ENCODE measurements at places on chromosomes 4 and X.

GRCh38 chr4:29319663-29320340 lies 1400.4 kb upstream of the PCDH7 start:
- peak; percentile 11 for DNase-seq

DNA sequence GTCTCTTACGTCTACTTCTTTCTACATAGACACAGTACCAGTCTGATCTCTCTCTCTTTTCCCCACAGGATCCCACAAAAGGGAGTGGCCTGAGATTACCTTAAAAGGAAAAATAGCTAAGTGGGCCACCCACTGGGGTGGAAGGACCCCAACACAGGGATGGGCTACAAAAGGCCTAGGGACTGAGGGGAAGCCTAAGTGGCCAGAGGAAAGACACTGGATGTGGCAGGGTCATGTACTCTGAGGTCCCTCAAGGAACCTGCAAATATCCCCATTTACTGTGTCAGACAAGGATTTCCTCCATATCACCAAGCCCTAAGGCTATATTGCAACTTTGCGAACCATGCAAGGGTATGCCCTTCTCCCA lies 6.5 kb upstream of the PRDX4 start:
- no peak for DNase-seq

GRCh38 chrX:47093248-47093647 lies 15.0 kb downstream of the RGN start:
- peak; percentile 53 for DNase-seq

DNA sequence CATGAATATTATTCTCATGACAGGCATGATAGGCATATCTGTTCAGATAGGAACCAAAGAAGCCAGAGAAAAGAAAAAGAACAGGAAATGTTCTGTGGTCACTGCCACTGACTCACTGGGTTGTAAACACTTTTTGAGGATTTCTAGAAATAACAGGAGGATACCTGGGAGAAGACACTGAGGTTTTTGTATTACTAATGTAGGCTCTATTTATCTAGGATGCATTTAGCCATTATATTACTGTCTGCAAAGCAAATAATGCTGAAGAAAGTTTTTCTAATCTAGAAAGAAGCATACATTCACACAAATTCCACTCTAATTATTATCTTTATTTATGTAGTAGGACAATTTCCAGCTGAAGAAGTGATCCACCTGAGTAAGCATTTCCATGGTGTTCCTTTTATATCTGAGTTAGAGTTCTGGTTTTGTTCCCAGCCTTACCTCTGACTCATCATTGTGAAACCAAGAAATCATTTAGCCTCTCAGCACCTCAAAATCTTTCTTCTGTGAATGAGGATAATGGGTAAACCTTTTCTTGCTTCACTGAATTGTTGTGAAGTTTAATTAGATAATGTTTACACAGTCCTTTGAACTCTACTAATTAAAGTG lies 40.2 kb upstream of the EPGN start:
- DNase-seq = peak; percentile 55

- DNase-seq = no peak
Measured at GRCh38 chr4:11585506-11585905, 156.8 kb upstream of the HS3ST1 start.

DNA sequence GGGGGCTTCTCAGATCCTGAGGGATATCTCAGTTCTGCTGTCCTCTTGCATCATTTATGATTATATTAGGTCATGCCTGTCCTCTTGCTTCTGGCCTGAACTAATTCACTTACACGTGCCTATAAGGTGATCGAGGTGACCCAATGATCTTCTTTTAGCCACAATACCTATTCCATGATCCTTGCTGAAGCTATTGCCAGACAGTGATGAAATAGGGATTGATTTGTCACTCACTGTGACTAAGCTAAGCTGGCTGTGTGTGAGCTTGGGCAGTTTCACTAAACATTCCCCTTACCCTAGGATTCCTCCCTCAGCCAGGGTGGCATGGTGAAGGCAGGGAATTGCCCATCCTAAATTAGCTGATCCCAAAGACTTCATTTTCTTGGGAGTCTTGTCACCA lies 19.0 kb downstream of the HADH start:
- peak; percentile 21 for DNase-seq

DNA sequence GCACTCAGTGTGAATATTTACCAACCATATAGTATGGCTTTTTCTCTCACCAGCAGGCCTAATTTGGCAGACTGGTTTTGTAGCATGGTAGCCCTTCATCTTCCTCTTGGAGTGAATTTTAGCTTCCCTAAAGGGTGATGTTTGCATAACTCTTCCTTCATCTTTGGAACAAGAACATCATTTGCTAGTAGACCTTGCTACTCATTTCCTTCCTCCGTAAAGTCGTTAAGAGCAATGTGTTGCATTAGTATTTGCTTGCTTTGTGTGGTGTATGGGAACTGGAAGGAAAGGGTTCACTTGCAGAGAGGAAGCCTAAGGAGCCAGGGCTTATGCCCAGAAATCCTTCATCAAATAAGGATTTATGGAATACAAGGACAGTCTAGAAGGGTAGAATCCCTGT lies 50.2 kb upstream of the PGRMC2 start:
- no peak for DNase-seq

- DNase-seq = no peak
Measured at GRCh38 chr4:125420526-125420925, 105.8 kb downstream of the FAT4 start.

GRCh38 chrX:39497702-39498265 lies 600.0 kb downstream of the BCOR start:
- no peak for DNase-seq

DNA sequence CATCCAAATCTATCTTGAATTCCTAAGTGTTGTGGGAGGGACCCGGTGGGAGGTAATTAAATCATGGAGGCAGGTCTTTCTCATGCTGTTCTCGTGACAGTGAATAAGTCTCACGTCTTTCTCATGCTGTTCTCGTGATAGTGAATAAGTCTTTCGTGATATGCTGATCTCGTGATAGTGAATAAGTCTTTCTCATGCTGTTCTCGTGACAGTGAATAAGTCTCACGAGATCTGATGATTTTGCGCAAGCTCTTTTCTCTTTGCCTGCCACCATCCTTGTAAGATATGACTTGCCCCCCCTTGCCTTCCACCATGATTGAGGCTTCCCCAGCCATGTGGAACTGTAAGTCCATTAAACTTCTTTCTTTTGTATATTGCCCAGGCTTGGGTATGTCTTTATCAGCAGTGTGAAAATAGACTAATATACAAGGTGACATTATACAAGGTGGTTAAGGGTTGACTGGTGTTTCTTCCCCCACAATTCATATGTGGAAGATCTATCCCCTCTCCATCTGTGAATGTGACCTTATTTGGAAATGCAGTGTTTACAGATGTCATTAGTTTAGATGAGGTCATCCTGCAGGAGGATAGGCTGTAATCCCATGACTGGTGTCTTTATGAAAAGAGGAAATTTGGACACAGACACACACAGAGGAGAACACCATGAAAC lies 27.6 kb downstream of the ARSD start:
- DNase-seq = peak; percentile 46

DNA sequence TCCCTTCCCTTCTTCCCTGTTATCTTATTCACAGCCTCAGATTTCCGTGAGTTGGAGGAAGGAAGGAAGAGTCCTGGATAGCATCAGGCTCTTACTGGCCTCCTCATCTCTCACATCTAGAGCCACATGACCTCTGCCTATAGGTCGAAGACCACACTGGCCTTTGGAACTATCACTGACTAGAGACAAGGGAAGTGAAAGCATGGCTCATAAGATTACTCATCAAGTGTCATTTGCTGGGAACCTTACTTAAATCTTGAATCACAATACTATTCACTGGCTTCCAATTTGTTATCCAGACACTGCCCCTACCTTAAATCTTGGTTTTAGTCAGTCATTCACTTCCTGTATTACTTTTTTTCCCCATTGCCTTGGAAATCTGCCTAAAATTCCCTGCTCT lies 61.6 kb upstream of the MTMR8 start:
- no peak for DNase-seq

DNA sequence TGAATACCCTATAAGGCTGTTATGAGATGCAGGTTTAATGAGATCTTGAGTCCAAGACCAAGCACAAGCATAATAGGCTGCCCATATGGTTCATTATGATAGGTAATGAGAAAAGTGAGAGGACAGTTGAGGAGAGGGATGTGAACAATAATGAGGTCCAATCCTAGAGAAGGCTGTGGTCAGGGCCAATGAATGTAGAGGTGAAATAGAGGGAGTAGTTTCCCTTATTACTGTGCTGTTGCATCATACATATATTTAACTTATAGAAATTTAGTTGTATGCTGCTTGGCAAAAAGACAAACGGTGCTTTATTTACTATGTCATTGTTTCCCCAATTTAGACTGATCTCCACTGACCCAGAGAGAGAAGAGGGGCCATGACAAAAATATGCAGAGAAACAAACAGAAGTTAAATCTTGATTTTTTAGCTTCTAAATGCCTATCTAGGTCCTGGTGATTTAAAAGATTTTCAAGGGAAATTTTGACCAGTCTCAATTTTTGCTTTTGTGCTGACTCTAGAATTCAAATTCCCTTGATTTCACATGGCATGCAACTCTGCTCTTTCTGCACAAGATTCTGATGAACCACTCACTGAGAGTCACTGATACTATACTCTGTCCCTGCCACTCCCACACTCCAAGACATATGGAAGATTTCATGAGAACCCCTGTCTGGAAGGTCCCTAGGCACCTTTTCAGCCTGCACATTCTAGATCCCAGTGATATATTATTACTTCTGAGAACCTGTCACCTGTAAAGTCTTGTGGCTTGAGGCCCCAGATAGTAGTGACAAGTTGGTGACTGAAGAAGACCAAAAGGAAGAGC lies 159.7 kb downstream of the VSIG4 start:
- DNase-seq = no peak

- no peak for DNase-seq
Measured at GRCh38 chr4:182420189-182420588, 177.0 kb downstream of the TENM3 start.

- DNase-seq = peak; percentile 1
Measured at GRCh38 chr4:162920649-162921048, 246.0 kb downstream of the NAF1 start.

- no peak for DNase-seq
Measured at GRCh38 chr4:80694171-80694570, 336.3 kb upstream of the BMP3 start.

DNA sequence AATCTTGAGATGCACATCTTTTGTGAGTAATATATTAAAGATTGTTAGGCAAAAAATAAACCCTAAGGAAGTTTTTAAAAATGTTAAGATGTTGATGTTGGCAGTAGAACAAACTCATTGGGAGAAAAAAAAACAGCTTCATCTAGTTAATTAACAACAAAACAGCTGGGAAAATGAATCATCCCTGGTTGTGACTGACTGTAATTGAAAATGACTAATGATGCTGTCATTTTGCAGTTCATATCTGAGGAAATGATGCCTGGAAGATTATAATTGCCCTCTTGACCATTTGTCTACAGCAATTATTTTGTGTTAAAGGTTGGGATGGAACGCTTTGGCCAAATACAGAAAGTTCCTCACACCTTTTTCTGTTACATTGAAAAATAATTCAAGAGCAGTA lies 760.4 kb upstream of the FTHL17 start:
- no peak for DNase-seq

DNA sequence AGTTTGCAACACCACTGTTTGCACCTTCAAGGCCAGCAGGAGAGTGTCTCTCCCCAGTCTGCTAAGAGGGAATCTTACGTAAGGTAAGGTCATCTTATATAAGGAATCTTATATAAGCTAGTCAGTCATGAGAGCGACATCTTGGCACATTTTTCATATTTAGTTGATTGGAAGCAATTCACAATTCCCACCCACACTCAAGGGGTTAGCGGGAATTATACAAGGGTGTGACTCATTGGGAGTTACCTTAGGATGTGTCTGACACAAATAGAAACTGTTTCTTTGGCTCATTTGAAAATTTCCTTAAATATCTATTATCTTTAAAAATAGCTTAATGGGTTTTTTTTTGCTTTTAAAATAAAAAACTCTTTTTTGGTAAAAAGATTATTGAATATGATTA lies 62.1 kb upstream of the GRPR start:
- no peak for DNase-seq

DNA sequence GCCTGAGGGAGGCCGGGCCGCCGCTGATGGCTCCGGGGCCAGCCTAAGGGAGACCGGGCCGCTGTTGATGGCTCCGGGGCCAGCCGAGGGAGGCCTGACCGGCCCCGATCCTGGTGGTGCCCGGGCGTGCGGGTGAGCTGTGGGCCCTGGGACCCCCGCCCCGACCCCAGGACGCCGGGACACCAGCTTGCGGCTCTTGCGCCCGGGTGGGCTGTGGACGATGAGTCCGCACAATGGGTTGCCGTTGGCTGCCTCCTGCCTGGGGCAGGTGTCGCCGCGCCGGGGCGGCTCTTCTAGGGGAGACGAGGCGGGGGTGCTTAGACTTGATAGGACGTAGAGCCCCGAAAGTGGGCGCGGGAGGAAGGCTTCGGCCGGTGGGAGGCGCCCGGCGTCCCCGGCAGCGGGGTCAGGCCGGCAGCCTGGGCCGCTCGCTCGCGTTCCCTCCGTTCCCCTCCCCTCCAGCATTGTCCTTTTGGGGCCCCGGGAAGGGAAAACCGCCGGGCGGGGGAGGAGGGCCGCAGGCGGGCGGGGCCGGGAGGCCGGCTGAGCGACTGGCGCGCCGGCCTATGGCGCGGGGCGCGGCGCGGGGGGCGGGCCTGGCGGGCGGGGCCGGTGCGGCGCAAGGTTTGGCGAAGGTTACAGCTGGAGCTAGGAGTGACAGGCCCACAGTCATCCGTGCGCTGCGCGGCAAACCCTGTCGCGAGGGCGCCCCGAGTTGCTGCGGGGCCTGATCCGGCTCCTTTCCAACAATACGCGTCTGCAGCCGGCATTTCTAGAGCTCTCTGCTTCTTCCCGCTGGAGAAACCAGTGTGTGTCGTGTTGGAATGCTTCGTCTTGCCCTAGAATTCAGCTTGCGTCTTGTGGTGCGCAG lies 819 bp downstream of the KIAA0232 start:
- DNase-seq = peak; percentile 93

GRCh38 chrX:95762716-95763115 lies 921.9 kb upstream of the DIAPH2 start:
- DNase-seq = no peak

DNA sequence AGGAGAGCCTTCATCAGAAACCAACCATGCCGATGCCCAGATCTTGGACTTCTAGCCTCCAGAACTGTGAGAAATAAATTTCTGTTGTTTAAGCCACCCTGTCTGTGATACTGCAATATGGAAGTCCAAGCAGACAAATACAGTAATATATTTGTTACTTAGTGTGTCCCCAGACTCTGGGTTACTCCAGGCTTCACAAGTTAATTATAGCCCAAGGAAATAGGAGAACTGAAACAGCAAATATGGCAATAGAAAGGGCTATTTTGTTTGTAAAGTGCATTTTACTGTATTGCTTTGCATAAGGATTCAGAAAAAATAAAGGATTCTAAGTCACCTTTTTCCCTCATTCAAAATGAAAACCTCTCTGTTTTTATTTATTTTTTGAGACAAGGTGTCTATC lies 15.7 kb downstream of the TIGD4 start:
- no peak for DNase-seq

GRCh38 chrX:76987381-76987780 lies 459.8 kb upstream of the FGF16 start:
- DNase-seq = no peak

GRCh38 chr4:100510551-100510950 lies 7.3 kb downstream of the EMCN start:
- no peak for DNase-seq

Data from fibroblast of villous mesenchyme (primary cell).